GM03348 (cell line): ENCODE measurements at places on chromosomes 16 and 17.

DNA sequence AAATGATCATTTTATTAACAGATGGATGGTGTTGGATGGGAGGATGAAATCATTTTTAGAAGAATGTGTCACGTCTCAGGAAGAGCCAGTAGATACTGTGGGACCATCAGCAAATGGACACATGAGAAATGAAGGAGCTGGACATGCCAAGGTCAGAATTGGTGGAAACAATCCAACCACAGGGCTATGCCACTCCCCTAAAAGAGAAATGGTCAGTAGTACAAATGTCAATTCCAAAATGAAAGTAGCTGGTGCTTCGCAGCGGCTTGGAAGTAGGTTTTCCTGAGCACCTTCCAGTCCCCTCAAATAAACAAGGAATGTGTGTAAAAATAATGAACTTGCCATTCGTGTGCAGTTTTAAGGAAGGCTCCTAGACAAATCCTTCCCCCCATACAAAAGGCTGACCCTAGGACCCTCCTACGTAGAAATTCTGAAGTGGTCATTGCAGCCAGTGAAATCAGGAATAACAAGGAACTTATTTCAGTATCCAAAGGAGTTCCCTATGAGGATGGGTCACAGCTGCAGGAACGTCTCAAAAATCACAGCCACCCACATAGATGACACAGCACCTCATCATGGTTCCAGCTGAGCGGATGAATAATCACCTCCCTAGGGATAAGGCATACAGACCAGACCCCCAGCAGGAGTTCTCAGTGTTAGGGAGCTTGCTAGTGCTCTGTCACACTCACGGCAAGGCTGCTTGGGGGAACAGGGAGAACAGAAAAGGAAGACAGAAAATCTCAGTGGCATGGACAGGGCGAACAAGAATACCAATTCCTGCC lies 239.2 kb downstream of the HS3ST3A1 start:
- no peak for DNase-seq

GRCh38 chr16:87860553-87861299 lies 8.6 kb downstream of the SLC7A5 start:
- DNase-seq = peak; percentile 56

GRCh38 chr16:78230832-78231231 lies 131.4 kb downstream of the WWOX start:
- no peak for DNase-seq

GRCh38 chr16:86626966-86627365 lies 48.6 kb downstream of the FOXL1 start:
- DNase-seq = no peak

DNA sequence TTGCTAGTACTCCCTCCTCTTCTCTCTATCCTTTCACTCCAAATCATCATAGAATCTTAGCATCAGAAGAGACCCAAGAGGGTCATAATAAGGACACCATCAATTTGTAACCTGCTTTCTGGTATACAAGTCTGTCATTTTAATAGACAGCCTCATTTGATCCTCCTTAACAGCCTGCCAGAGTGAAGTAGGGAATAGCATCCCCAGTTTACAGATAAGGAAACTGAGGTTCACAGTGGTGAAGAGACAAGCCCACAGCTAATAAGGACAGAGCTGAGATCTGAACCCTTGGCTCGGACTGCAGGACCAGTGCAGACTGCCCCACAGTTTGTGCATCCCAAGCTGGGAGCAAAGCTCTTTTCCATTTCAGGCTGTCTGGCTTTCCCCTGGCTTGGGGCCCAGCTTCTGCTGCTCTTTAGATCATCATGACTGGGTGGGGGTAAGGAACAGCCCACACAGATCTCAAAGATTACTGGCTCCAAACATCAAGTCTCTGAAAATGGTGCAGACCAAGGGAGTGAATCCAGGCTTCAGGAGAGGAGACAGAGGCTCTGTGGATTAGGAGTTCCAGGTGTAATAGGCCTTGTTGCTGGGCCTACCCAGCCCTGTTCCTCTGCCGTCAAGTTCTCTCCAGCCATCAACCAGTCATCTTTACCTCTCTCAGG lies 10.3 kb upstream of the IGFBP4 start:
- DNase-seq = peak; percentile 65

- no peak for DNase-seq
Observed at GRCh38 chr17:74274060-74274708, at the start of gene DNAI2. TSS of gene DNAI2 (plus strand) at chr17:74274234. CDS start at chr17:74281818, 7,584 bp downstream.

DNA sequence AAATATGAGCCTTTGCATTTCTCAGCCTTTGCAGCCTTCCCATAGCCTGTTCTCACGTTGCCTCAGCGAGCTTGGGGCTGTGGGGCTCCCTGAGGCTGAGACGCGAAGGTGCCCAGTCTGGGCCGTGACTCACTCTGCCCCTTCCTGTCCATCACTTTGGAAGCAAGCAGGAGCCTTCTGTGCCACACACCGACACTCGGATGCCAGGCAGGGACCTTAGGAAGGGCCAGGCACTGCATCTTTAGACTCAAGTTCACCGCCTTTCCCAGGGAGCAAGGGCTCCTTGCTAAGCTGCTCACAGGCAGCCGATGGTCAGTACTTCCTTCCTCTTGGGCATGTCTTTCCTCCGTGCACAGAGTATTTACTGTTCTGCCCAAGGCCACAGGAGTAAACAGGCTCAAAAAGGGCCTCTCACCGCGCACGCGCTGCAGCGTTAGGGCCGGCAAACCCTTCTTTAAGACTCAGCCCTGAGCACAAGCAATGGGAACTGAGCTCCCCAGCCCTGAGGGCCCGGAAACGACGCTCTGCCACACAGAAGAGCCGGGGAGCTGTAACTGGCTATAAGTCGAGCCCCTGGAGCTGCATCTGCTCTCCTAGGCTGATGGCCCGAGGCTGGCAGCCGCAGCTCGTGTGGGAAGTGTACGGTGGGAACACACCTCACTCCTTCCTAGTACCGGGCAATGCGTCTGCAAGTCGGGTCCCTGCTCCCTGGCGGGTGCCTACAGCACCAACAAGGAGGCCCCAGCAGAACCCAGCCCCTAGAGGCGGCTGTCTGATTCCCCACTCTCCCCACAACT lies 7.2 kb downstream of the TIMM22 start:
- no peak for DNase-seq

- DNase-seq = no peak
Observed at GRCh38 chr17:38656959-38657823, 17.6 kb downstream of the EPOP start.

- no peak for DNase-seq
Observed at GRCh38 chr16:86994215-86994614, 323.0 kb downstream of the C16orf95 start.

DNA sequence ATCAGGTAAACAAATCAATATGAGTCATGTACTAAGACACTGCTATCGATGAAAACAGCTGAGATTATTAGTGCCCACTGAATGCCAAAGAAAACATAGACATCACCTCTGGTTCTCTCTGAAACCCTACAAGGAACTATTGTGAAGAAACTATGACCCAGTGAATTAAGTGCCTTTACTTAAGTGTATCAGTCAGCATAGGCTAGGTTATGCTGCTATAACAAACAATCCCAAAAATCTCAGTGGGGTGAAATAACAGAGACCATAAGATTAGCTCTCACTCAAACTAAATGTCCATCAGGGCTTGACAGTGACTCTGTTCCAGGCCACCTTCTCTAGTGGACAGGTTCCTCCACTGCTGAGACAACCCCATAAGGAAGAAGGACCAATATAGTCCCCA lies 57.7 kb upstream of the KDM8 start:
- no peak for DNase-seq

DNA sequence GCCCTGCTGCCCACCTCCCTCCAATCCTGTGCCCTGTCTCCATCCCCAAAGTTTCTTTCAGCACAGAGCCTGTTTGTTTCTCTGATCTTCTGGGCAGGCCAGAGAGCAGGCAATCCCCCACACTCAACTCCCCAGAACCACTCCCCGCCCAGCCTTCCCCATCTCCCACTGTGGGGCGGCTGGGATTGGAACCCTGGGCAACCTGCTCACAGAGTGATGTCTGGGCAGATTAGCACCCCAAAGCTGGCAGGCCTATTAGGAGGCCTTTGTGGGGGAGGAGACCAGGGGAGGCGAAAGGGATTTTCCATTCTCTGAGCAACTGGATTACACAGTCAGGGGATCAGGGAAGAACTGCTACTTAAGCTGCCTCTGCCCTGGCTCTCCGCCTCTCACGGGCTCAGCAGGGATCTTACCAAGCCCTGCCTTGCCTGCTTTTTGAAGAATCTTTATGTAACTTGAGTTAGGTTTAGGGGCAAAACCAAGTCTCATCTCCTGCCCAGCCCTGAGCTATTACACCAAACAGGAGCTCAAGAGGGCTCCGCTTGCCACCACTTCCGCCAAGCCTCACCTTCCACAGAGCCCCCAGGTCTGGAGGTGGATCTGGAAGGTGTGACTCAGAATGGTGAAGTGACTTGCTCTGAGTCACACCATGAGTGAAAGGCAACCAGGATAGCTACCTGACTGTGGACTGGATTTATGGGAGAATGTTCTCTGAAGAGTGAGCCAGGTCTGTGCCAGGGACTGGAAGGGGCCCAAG lies 16.0 kb upstream of the LHX1 start:
- no peak for DNase-seq

DNA sequence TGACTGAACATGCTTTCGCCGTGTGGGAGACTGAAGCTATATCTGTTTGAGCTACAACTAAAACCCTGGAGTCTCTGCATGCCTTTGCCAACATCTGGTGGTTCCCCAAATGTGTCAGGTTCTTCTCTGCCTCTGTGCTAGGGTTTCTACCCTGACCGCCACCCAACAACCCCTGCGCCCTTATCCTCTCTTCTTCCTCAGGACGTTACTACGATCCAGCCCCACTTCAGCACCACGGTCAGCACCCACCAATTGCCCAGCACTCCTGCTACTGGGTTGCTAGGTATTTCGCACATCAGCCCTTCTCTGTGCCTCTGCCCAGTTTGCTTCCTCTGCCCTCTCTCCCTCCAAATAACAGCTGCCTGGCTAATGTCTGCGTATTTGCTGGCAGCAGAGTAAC lies 106.3 kb upstream of the HSBP1 start:
- peak; percentile 68 for DNase-seq

DNA sequence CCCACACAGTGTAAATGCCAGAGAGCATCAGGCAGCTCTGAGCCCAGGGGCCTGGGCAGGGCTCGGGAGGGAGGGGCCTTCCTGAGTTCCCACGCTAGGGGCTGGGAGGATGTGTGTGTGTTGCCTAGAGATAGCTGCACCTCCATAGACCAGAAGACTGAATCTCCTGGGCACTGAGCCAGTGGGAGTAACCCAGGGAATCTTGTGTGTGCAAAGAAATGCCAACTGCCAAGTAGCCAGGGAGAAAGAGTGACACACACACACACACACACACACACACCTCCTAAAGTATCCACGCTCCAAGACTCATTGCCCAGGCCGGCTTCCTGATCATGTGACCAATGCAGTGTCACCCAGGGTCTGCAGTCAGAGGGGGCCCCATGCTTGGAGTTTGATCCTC lies 166.2 kb upstream of the RPL38 start:
- DNase-seq = no peak

DNA sequence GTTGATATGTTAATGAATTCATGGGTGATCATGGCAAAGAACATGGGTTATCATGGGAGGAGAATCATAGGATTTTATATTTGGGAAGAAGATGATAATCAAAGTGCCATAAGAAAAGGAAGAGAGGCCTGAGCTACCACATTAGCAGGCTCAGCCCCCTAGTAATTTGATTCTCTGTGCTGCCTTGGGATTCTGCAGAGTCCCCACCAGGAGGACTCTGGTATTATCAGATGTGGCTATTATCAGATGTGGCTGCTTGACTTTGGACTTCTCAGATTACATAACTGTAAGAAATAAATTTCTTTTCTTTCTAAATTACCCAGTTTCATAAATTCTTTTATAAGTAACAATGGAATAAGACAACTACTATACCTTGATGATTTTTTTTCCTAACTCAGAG lies 137.6 kb downstream of the ITFG1 start:
- DNase-seq = no peak

DNA sequence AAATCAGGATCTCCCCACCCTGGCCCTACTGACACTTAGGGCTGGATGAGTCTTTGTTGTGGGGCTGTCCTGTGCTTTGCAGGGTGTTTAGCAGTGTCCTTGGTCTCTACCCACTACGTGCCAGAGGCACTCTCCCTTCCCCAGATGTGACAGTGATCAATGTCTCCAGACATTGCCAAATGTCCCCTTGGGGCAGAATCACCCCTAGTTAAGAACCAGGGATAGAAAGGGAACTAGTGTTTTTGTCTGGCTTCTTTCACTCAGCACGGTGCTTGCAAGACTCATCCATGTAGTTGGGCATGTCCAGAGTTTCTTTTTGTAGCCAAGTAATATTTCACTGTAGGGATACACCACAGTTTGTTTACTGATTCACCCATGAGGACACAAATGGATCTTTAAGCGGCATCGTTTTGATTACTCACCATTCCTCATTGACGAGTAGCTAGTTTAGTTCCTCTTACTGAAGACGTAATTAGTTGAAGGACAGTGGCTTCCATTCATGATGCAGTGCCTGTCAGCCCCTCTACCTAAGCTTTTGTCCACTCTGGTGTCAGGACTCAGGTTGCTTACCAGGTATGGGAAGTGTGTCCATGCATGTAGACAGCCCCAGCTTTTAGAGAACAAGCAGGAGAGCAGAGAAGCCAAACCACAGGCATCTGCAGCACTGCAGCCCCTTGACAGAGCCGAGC lies 26.0 kb upstream of the ITGB4 start:
- DNase-seq = peak; percentile 49
